GM23248 (cell line): ENCODE measurements at places on chromosomes 12 and 14. TPM values are rescaled to one million over a fixed set of nuclear protein-coding genes. Genes with fewer than 3 reads are reported as not detected.

The KERA gene
- not detected in 2 replicates for total RNA-seq

The GPR135 gene
- total RNA-seq, result 2.6 and 5.8 TPM in 2 replicates

The ALDH1L2 gene
- total RNA-seq, result 50.9 and 83.0 TPM in 2 replicates

The AMN gene
- not detected in 2 replicates for total RNA-seq
